Myocyte (in vitro differentiated cells): ENCODE measurements at places on chromosomes 2 and 18. TPM values are rescaled to one million over a fixed set of nuclear protein-coding genes. Genes with fewer than 3 reads are reported as not detected.

NEB gene
- 1,133 and 1,145 TPM in 2 replicates for total RNA-seq

CXCR1 gene
- total RNA-seq = not detected in 2 replicates

BOLL gene
- 0.16 and 2.4 TPM in 2 replicates for total RNA-seq

SIX3 gene
- not detected in 2 replicates for total RNA-seq

MSGN1 gene
- total RNA-seq = not detected in 2 replicates

ZFP36L2 gene
- total RNA-seq = 6.1 and 6.2 TPM in 2 replicates

ELP2 gene
- 66.3 and 72.4 TPM in 2 replicates for total RNA-seq

MAP2 gene
- 0.40 and 1.3 TPM in 2 replicates for total RNA-seq

ERBB4 gene
- total RNA-seq = 0.16 TPM in 1 of 2 replicates, not detected in the other

CRYBA2 gene
- not detected in 2 replicates for total RNA-seq

SERPINB2 gene
- total RNA-seq = 0.40 and 1.3 TPM in 2 replicates

PTPN18 gene
- total RNA-seq = 10.5 and 11.3 TPM in 2 replicates

REG3G gene
- total RNA-seq = not detected in 2 replicates

ERMN gene
- 0.62 and 0.78 TPM in 2 replicates for total RNA-seq

TFPI gene
- total RNA-seq = 151 and 170 TPM in 2 replicates

KCNE4 gene
- total RNA-seq = 27.1 and 27.9 TPM in 2 replicates

APCDD1 gene
- 0.91 and 2.5 TPM in 2 replicates for total RNA-seq

SPOPL gene
- 11.8 and 24.7 TPM in 2 replicates for total RNA-seq

ALLC gene
- total RNA-seq = not detected in 2 replicates

ZNF521 gene
- 27.2 and 40.5 TPM in 2 replicates for total RNA-seq

MEP1B gene
- 0.08 TPM in 1 of 2 replicates, not detected in the other for total RNA-seq

CCDC102B gene
- total RNA-seq = 22.1 and 43.3 TPM in 2 replicates

ACMSD gene
- total RNA-seq = not detected in 2 replicates

DUSP2 gene
- 1.6 and 1.9 TPM in 2 replicates for total RNA-seq

GALR1 gene
- total RNA-seq = not detected in 2 replicates

ITGB6 gene
- 145 and 152 TPM in 2 replicates for total RNA-seq

CD302 gene
- total RNA-seq = 5.7 and 6.3 TPM in 2 replicates

SLC38A11 gene
- total RNA-seq = 0.19 TPM in 1 of 2 replicates, not detected in the other

TBR1 gene
- total RNA-seq = 0.08 TPM in 1 of 2 replicates, not detected in the other

CRYGC gene
- not detected in 2 replicates for total RNA-seq

UCN gene
- 2.4 and 6.6 TPM in 2 replicates for total RNA-seq

SP140 gene
- total RNA-seq = 0.42 and 0.80 TPM in 2 replicates

RNU2-63P gene
- not detected in 2 replicates for total RNA-seq

CKAP2L gene
- total RNA-seq = 0.05 and 2.0 TPM in 2 replicates

CHRND gene
- total RNA-seq = 273 and 339 TPM in 2 replicates

GALNT5 gene
- 25.6 and 27.1 TPM in 2 replicates for total RNA-seq

ALPI gene
- total RNA-seq = not detected in 2 replicates

FOSL2 gene
- 106 and 124 TPM in 2 replicates for total RNA-seq

TNFAIP6 gene
- total RNA-seq = 8.8 and 10.6 TPM in 2 replicates

C2orf92 gene
- 4.9 and 5.7 TPM in 2 replicates for total RNA-seq

ARHGAP25 gene
- total RNA-seq = not detected in 2 replicates

ZNF892 gene
- total RNA-seq = 4.5 and 5.9 TPM in 2 replicates

CD8B2 gene
- total RNA-seq = not detected in 2 replicates

STK39 gene
- 21.4 and 45.9 TPM in 2 replicates for total RNA-seq

ADAM23 gene
- 4.9 and 5.5 TPM in 2 replicates for total RNA-seq

GYPC gene
- total RNA-seq = 13.7 and 14.4 TPM in 2 replicates

TACR1 gene
- not detected in 2 replicates for total RNA-seq

DSG4 gene
- not detected in 2 replicates for total RNA-seq
